Stimulated activated CD8-positive, alpha-beta memory T cell treated with anti-CD3 and anti-CD28 coated beads, Interleukin-15, amount 100 ng/mL, for 4 hours (primary cell): ENCODE measurements at places on chromosomes 6 and 20.

- no peak for DNase-seq
These were observed 632.7 kb downstream of the RFPL4B start for GRCh38 chr6:112979830-112980229.

- DNase-seq, result no peak
These were observed 27.1 kb downstream of the CDYL start for GRCh38 chr6:4803343-4803744.

DNA sequence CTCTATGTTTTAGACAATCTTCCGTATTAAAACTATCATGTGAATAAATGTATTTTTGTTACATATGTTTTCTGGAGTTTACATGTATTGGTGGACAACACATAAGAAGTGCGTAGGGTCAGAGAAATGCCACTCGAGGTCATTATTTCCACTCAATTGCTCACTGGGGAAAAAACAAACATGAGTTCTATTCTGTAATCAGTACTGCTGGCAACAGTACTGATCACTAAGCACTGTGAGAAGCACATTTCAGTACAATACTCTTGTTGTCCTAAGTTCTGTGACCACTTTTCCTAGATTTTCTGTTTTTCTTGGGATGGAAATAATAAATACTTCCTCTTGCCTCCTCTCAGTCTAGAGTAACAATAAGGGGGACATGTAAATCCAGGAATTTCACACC, 44.5 kb downstream of the UST start:
- DNase-seq, result no peak

DNA sequence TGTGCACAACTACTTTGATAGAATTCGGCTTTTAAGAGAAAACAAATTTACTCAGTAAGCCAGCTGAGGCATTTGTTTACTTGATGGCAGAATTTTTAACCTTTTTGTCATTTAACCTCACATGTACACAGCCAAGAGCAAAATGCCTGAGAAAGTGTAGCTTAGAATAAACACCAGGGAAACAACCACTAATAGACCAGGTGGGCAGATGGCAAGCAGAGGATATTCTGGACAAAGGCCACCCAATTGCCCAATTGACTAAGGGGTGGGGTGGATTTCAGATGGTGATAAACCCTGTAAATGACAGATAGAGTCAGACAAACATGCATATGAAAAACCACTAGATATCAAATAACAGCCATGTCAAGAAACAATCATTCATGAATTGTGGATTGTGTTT, 190.7 kb upstream of the FBXL4 start:
- no peak for DNase-seq

GRCh38 chr6:138498629-138499302, 528 bp downstream of the NHSL1 start:
- DNase-seq, result no peak

DNA sequence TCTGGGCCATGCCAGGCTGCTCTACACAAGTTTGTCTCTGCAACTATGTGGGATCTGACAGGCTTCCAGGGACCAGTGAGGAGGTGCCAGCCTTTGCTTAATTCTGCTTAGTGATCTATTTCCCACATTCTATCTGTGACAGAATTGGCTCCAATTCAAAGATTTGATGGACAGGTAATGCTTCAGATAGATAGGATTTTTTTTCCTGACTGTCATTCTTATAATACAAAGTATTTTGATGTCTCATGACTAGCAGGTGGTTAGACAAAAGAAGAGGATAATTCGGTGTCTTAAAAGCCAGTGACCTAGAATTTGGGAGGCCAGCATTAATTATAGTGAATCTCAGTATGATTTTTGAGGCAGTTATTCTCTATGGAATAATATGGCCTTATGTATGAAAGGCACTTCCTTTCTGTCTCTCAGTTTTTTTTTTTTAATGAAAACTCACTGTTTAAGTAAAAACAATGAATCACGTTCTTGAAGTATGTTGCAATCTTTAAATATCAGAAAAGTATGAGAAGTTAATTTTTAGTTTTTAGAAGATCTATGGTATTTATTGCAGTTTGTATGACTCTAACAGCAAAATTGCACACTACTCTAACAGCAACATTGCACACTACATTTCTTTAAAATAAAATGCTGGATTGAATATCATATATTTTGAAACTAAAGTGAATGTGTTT, 43.7 kb downstream of the TMEM200A start:
- no peak for DNase-seq

DNA sequence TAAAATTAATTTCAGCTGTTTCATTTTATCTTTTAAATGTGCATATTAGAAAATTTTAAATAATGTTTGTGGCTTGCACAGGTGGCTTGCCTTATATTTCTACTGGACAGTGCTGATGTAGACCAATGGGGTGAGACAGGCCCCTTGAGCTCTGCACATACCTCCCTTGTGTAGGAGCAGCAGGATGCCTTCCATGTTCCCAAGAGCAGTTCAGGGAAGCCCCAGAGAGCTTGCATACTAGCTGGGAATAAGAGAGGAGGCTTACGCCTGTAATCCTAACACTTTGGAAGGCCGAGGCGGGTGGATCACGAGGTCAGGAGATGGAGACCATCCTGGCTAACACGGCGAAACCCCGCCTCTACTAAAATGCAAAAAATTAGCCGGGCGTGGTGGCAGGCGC, 61.4 kb downstream of the RFPL4B start:
- no peak for DNase-seq

DNA sequence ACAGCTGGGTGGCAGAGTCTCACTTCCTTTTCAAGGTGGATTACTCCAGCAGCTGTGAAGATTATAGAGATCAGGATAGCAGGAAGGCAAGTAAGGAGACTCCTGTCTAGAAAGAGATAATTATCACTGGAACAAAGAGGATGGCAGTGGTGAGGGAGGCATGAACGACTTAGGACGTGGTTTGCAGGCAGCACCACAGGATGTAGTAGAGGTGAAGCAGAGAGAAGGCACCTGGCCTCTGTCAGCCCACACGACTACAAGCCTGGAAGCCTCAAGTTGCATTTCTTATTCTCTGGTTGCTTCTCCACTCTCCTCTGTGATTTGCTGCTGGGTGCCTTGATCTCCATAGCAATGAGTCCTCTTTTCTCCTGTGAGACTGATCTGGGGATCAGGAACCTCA, 62.7 kb downstream of the TSHZ2 start:
- DNase-seq, result no peak

DNA sequence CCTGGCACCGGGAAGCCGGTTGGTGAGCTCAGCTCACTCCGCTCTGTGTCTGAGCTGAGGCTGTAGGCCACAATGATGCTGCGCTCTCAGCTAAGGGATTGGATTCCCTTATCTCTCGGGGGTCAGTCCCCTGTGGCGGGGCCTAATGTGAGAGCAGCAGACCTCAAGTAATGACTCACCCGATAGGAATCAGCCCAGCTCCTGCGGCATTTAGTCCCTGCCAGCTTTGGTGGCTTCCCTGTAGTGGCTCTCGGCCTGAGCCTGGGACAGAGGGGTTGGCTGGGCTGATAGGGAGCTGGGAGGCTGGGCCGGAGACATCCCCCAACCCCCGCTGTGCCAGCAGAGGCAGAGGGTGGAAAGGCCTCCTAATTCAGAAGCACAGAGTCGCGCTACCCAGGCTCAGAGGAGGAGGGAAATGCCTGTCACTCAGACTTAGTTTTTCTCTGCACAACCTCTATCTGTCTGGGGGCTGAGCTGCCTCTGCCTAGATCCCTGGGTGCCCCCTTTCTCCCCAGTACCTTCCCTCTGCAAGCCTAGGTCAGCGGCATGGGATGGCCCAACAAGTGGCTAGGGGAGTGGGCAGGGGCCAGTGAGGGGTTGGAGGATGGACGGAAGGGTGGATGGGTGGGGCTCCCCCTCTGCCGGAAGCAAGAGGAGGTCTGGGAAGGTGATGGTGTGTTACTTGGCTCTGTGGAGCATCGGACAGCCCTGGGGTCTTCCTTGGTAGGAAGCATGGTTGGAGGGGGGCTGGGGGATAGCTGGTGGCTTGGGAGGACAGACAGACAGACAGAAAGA, 92.2 kb downstream of the CDH22 start:
- DNase-seq, result no peak

DNA sequence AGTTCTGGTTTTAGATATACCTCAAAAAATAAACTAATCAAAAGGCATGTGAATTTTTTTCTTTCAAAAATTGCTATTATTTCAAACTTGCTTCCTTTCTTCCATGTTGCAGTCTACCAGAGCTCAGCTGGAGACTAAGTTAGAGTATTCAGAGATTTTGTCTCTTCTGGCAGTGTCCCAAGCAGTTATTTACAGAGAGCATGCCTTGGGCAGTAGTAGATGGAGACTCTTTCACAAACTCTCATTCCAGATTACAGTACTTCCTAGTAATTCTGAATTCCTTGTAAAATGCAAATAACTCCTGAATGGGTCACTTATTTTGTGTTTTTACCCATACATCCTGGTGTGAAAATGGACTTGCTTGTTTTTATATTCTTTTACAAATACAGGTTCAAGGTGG, 703.4 kb downstream of the EPHA7 start:
- DNase-seq, result no peak
